ENCODE measurements at places on chromosomes 4 and X. TPM values are rescaled to one million over a fixed set of nuclear protein-coding genes. Genes with fewer than 3 reads are reported as not detected.

DNA sequence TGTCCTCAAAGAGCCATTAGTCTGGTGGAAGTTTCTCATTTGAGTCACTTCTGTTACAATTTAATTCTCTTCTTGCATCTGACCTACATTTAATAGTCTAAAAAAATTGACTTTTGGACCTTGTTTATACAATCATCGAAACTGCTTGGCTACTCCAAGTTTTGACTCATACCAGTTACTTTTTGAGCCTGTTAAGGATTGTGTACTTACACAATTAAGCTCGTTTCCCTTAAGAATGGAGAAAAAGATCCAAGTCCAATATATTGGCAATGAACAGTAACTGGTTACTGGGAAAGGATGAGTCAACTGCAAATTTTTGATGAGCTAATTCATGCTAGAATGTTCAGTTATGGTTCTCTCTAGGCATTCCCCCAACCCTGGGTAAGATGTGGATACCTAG, 58.2 kb downstream of the DCX start:
- no peak for DNase-seq

DNA sequence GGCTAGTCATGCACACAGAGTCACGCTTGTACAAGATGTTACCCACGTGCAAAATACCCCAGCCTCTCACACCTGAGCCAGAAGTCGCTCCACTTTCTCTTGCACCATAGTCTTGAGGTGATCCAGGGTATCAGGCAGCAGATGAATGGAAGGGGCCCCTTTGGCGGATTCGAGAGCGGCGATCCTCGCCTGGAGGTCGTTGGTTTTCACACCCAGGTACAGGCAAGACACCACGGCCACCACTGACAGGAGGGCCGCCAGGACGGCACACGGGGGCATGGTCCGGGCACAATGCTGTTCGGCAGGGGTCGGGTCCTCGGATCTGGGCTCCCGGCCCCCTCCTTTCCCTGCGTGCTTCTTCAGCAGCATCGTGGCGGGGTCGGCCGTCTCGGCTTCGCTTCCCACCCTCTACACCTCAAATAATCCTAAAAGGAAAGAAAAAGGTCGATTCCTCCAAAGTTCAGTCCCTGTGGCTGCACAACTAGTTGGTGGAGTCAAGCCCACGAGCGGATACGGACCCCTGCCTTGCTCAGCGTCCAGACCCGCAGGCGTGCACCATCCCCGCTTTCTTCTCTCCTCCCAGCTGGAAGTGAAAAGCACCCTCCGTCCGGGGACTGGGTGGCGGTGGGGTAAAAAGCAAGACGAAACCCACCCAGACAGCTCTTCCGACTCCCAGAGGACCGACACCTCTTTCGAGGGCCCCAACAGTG, 652 bp downstream of the COL25A1 start:
- DNase-seq, result peak; percentile 19

The CTAG1B gene
- not detected for total RNA-seq

The SPOCK3 gene
- total RNA-seq, result 0.27 TPM

The MECP2 gene
- total RNA-seq, result 36.2 TPM

DNA sequence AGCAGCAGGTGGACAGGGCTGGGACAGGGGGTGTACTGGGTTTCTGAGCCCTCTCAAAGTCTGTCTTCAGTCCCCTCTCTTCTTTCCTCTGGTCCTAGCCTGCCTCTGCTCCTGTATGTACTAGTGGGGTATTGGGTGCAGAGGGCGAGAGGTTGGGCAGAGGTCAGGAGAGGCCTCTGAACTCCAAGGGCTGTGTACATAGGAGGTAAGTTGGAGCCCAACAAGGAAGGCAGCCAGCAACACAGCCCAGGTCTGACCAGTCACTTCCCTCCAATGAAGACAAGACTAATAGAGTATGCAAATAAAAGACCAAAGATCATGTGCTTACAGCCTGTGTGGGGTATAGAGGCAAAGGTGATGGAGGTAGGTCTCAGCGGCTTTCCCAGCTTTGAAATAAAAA, at the start of gene PFKFB1:
PFKFB1 (minus strand) TSS at position 90 of the 400 bp plus-strand sequence. CDS start 181 bp downstream, outside the sequence.
- no peak for DNase-seq

DNA sequence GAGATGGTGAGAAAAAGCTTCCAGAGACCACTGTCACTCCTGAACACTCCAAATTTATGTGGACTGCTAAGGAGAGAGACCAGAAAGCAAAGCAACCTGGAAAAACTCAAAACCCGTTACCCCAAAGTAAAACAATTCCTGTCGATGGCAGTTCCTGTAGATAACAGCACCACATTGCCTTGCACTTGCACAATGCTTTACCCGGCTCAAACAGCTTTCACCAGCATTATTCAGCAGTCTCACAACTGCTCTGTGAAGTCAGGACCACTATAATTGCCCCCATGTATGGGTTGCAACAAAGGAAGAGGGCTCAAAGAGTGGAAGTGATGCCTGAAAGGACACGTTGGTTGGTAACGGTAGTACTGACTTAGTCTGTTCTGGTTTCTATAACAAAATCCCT, 234.8 kb downstream of the BCOR start:
- no peak for DNase-seq

The ZIC3 gene
- 78.0 TPM for total RNA-seq

DNA sequence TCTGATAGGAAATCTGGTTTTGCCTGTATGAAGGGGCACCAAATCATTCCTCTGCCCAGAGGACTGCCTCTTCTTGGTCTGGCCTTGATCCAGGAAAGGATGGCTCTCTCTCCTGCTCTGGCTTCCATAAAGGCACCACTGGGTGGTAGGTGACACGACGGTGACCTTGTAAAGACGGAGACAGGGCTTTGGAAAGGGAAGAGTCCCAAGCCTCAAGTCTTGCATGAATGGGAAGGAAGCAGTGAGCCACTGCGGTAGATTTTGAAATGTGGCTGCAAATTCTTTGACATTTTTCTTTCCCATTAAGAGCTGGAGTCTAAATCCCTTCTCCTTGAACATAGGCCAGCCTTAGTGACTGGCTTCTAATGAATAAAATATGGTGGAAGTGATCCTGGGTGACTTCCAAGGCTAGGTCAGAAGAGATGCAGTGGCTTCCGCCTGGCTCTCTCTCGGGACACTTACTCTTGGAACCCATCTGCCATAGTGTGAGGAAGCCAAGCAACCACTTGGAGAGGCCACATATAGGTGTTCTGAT, 347.4 kb downstream of the BCOR start:
- no peak for DNase-seq

GRCh38 chrX:132657876-132658275, 169.0 kb upstream of the MBNL3 start:
- DNase-seq, result no peak

GRCh38 chr4:164959896-164960295, 17.6 kb downstream of the TRIM61 start:
- no peak for DNase-seq

DNA sequence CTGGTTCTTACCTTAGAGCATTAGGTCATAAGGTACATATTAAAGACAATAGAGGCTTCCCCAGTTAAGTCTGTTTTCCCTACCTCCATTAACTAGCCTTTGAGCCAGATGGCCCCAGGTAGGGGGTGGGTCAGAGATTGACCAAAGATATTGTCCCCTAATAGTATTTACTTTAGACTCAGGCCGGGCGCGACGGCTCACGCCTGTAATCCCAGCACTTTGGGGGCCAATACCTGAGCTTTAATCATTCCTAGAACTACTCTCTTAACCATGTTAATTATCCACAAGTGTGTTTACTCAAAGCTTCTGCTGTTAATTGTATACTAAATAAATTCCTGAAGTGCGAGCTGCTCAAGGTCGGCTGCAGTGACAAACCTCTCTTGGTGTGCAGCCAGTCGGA, 28.0 kb upstream of the AMBN start:
- no peak for DNase-seq

DNA sequence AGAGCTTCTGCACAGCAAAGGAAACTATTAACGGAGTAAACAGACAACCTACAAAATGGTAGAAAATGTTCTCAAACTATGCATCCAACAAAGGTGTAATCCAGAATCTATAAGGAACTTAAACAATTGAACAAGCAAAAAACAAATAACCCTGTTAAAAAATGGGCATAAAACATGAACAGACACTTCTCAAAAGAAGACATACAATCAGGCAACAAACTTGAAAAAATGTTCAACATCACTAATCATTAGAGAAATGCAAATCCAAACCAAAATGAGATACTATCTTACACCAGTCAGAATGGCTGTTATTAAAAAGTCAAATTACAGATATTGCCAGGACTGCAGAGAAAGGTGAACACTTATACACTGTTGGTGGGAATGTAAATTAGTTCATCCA, 309.6 kb upstream of the KLF3 start:
- DNase-seq, result no peak

DNA sequence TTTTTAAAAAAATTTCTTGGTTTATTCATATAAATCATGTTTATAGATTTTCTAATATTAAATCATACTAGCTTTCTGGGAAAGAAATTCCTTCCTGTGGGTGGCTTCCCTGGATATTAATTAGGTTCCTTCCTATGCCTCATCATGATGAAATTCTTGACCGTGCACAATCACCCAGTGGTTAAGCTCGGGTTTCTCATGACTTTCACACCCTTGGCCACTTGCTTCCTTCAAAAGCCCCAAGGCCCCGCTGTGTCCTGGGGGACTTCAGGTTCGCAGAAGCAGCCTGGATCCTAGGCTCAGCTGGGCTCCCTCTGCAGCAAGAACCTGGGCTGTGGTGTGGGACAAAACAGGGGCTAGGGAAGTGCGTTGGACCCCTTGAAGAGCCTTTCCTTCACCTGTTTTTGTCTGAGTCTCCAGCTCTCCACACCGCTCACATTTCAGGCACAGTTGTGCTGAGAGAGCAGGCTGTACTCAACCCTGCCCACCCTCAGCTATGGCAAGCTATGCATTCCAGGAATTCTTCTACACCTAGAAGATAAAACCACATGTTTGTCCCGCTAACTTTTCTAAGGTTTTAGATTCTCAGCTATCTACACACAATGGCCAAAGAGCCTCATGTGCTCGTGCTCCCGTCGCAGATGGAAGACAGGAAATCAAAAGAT, 48.9 kb upstream of the TMSB15B start:
- peak; percentile 10 for DNase-seq

The ASB11 gene
- total RNA-seq, result not detected

The PDLIM3 gene
- total RNA-seq, result 6.2 TPM

The VEGFC gene
- total RNA-seq, result 0.61 TPM

DNA sequence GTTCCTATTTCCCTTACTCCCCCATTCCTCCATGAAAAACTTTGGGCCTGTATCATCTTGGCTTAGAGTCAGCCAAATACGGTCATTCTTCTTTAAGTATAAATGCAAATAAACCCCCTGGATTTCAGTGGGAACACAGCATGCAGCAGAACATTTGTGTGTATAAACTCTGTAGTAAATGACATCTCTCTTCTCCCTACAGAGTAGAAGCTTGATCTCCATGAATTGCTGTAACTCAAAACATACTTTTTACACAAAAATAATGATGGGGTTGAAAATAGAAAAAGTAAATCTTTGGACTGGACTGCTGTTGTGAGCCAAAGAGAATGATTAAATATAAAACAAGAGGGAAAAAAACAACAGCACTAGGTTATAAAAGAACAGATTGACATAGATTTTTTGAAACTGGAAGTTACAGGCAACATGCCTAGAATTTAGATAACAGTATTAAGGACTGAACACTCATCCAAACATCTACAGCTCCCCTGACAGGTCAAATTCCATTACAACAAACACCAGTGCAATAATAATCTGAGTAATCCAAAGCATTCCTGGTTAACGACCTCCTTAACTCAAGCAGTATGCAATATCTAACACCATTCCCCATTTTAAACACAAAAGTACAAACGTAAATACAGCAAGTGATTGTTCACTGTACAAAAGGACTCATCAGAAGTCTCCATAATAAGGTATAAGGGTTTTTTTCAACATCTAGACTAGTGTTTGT, 30.7 kb downstream of the TSPAN5 start:
- no peak for DNase-seq

DNA sequence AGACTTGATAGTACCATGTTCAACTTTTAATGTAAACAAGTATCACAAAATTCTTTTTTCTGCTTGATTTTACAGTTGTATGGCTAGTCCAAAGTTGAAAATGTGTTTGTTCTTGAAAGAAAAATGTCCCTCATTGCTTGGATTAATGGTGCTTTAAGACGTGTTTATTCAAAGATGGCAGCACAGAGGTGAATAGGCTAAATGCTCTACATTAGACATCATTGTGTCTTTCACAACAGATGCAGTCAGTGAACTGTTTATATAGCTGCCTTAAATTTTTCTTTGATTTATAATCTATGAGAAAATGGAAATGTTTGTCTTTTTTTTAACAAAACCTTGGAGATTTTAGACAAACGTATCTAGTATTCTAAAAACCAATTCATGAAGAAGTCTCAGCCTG, 137.3 kb downstream of the BMPR1B start:
- no peak for DNase-seq

DNA sequence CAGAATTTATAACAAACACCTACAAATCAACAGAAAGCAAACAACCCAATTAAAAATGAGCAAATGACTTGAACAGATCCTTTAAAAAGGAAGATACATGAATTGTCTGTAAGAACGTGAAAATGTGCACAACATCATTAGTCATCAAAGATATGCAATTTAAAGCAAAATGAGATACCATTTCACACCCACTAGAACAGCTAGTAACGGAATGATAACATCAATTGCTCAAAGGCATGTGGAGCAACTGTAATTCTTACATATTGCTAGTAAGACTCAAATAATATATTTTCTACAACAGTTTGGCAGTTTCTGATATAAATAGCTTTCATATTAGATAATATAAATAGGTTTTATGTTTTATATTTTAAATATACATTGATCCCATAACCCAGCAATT, 82.5 kb downstream of the LCORL start:
- no peak for DNase-seq

GRCh38 chrX:11531226-11531625, 134.5 kb downstream of the ARHGAP6 start:
- DNase-seq, result no peak

The ADH1A gene
- total RNA-seq, result not detected

The FGG gene
- 3.0 TPM for total RNA-seq

DNA sequence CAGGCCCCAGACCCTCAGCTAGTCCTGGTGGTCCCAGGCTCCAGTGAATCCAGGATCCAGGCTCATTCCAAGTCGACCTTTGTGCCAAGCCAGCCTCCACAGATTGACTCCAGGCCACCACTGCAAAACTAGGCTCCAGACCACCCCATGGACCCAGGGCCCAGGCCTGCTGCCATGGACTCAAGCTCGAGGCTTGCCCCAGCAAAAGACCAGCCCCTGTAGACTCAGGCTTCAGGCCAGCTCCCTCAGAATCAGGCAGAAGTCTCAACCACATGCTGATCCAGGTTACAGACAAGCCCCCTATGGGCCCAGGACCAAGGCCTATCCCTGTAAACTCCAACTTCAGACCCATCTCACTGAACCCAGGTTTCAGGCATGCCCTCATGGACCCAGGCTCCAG, 692.4 kb downstream of the PCDH19 start:
- DNase-seq, result no peak

GRCh38 chr4:73068491-73069337, 802 bp downstream of the COX18 start:
- DNase-seq, result no peak

Data from WTC11 (cell line).